ENCODE measurements at places on chromosomes 7 and 10.

DNA sequence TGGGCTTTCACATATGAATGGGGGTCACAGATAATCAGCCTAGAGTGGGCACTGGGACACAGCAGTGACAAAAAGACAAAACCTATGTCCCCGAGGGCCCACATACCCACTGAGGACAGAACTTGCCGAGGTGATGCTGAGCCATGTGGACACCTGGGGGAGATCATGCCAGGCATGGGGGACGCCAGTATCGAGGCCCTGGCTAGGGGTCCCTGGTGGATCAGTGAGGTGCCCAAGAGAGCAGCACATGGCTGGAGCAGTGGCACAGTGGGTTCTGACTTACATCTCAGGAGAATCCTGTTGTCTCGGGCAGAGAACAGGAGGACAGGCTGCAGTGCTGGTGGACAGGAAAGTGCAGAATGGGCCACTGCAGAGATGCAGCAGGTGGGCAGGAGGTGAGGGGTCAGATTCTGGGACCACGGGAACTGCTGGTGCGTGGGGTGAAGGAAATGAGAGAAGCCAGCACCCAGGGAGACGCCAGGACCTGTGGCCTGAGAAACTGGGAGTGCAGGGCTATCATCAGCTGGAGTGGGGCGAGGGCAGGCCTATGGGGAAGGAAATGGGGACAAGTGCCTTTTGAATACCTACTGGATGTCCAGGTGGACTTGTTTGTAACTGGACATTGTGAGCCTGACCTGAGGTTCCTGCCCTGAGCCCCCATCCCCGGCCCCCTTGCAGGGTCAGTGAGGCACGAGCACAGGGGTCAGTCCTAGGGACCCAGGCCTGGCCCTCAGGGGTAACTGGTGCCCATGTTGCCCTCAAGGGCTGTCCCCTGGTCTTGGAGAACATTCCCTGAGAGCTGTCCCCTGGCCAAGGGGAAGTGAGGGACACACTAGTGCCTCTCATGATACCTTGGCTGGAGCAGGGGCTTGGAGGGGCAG lies 91.2 kb upstream of the RET start:
- peak; percentile 57 for DNase-seq

- no peak for DNase-seq
These were observed 173.4 kb downstream of the IMMP2L start for GRCh38 chr7:111388912-111389311.

DNA sequence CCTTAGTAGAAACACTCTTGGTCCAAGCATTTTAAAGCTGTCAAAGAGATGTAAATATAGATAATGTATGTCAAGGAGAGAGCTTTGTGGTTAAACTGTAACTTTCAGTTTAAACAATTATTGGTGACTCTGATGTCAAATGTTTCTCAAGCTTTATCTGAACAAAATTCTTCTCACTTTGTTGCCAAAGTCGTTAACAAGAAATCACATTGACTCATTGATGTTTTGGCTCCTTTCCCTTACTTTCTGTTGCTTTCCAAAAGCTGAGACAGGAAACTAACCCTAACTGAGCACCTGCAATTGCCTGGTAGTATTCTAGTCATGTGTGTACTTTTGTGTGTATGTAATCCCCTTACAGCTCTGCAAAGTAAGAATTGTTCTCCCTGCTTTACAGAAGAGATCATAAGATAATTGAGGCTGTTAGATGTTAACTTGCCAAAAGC lies 108.5 kb downstream of the CFTR start:
- DNase-seq, result no peak

DNA sequence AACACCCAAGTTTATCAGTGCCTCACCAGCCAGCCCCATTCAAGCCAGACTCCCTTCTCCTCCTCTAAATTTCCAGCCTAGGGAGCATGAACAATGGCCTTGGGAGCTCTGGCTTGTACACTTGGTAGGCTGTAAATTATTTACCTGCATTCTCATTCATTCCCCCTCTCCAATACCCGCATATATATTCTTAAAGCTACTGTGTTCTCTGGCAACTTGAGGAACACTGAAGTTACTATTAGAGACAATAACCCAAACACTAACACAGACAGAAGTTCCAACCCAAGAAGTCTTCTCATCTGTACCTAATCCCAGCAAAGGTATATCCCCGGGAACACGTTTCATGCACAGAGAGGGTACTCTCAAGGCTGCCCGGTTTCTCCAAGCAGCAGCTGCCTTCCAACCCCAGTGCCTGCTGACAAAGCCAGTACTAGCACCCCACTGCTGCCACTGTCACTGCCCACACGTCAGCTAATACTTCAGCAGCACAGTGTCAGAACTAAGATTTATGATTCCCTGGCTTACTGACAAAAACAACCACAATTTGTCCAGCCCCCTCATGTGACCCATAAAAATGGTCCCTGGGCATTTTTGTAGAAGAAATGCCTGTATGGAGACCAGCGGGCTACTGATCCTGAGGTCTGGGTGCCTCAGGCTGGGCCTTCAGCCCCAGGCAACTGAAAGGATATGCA lies 3.1 kb downstream of the WDR91 start:
- no peak for DNase-seq

- no peak for DNase-seq
These were observed 26.4 kb upstream of the KLF6 start for GRCh38 chr10:3811291-3811870.

DNA sequence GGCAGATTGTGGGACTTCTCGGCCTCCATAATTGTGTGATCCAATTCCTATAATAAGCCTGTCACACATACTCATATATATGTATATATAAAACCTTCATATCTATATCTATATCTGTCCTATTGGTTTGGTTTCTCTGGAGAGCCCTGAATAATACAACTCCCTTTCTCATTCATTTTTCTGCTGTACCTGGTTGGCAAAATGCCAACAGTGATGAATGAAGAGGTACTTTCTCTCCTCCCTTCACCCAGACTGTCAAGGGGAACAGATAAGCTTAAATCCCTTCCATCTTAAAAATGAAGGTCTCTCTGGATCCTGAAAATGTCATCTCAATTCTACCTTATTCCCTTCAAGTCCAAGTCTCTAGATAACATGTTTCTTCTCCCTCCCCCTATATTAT lies 60.3 kb upstream of the FOXP2 start:
- no peak for DNase-seq

DNA sequence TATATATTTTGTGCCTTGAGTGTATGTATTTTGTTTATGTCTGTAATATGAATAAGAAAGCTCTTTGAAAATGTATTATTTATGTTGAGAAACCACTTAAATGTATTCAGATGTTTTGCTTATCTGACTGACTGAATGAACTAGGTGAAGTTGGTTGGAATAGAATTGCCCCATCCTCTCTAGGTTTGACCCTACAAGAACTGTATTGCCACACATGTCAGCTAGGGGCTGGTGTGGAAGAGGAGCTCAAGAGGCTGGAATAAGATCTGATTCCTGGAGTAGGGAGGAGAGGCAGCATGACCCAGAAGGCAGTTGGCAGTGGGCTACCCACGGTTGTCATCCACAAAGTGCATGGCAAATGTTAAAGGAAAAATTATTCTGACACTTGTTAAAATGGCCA lies 9.1 kb downstream of the SSMEM1 start:
- DNase-seq, result no peak
